ENCODE measurements at places on chromosomes 3 and 15.

GRCh38 chr3:113409676-113410075 is 31.6 kb downstream of the CFAP44 start:
- no peaks in the 10 kb centered on the region for H3K4me1 ChIP-seq
- no peak for DNase-seq
- no peak overlapping the region for H3K27ac ChIP-seq
- peaks cover 13% of the 10 kb centered on the region for H3K36me3 ChIP-seq
- no peak overlapping the region for H3K4me3 ChIP-seq

DNA sequence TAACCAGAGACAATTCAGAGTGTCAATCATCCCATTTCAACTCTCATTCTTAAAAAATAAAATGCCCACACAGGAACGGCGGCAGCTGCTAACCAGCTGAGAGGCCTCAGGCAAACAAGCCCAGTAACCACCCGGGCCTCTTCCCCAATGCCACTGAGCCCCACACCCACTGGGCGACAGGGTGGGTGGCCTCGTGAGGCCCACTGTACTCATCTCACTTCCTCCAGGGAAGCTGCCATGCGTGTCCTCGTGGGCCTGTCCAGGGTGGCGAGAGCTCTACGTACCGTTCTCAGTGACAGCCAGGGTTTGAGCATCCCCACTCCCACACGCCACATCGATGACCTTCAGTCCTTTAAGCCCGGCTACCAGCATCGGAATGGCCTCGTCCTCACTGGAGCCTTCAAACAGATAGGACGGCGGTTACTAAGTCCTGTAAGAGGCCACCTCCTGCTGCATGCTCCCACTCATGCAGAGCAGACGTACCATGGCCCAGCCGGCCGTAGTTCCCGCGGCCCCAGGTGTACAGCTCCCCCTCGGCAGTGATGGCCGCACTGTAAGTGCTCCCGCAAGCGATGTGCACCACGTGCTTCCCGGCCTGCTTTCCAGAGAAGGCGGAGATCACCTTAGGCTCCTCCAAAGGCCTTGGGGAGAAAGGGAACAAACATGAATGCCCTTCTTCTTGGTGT is 56.5 kb downstream of the HERC2 start:
- no peaks in the 10 kb centered on the region for H3K27me3 ChIP-seq
- peak overlapping the region; percentile 63 for H3K27ac ChIP-seq
- H3K4me1 ChIP-seq: peaks cover 11% of the 10 kb centered on the region
- DNase-seq: no peak

- H3K27me3 ChIP-seq: no peaks in the 10 kb centered on the region
- peak overlapping the region; percentile 55 for H3K27ac ChIP-seq
Measured at GRCh38 chr3:179436517-179436916, 14.8 kb downstream of the GNB4 start.

DNA sequence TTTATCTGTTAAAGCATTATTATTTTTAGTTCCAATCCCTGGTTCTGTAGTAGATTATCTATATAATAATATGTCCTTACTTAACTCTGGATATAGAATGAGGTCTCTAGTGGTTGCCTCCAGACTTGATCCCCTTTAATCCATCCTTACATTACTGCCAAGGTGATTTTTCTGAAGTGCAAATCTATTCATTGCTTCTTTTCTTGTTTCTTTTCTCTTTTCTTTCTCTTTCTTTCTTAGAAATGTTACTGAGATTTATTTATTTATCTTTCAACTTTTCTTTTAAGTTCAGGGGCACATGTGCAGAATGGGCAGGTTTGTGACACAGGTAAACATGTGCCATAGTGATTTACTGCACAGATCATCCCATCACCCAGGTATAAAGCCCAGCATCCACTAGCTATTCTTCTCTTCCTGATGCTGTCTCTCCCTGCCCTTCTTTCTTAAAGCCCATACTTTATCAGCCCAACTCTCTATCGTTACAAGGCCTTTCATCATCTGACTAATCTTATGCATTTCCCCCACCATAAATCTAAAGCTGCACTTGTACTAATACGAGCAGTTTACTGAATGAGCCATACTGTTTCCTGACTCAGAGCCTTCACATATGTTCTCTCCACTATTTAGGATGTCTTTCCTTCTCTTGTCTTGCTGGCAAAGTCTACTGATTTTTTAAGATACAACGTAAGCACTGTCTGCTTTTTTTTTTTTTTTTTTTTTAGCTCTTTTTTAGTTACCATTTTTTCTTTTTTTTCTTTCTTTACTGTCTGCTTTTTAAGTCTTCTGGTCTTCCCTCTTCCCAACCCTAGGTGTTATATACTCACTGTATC is 4.6 kb downstream of the GLCE start:
- peaks cover 15% of the 10 kb centered on the region for H3K4me1 ChIP-seq
- H3K36me3 ChIP-seq: peaks cover 3% of the 10 kb centered on the region
- H3K27ac ChIP-seq: no peak overlapping the region

- DNase-seq: no peak
- H3K4me3 ChIP-seq: no peak overlapping the region
- no peaks in the 10 kb centered on the region for H3K36me3 ChIP-seq
- H3K27me3 ChIP-seq: peaks cover 26% of the 10 kb centered on the region
Measured at GRCh38 chr3:150936693-150937092, 31.5 kb upstream of the MINDY4B start.

DNA sequence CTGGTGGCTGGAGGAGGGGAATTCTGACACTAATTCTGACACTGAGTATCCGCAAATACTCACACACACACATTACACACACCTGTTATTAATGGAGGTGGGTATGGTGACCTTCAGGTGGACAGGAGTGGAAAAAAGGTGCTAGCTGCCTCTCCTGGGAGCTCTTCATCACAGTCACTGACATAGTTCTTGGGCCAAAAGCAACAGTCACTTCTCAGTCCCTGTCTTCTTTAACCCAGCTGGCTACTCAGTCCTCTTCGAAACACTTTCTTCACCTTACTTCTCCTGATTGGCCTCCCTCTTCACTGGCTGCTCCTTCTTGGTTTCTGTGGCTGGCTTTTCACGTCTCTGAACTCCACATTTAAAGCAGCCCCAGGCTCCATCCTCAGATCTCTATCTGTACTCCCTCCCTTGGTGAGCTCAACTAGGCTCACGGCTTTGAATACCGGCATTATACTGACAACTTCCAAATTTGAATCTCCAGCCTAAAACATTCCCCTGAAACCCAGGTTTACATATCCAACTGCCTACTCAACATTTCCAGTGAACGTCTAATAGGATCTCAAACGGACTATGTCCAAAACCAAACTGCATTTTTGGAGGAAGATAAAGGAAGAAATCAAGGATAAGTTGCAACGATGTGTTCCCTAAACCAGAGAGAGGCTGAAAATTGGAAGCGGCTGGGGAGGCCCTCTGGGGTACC is 53.2 kb upstream of the HEG1 start:
- H3K4me1 ChIP-seq: peaks cover 7% of the 10 kb centered on the region
- peaks cover 3% of the 10 kb centered on the region for H3K36me3 ChIP-seq
- no peaks in the 10 kb centered on the region for H3K27me3 ChIP-seq
- no peak for DNase-seq

DNA sequence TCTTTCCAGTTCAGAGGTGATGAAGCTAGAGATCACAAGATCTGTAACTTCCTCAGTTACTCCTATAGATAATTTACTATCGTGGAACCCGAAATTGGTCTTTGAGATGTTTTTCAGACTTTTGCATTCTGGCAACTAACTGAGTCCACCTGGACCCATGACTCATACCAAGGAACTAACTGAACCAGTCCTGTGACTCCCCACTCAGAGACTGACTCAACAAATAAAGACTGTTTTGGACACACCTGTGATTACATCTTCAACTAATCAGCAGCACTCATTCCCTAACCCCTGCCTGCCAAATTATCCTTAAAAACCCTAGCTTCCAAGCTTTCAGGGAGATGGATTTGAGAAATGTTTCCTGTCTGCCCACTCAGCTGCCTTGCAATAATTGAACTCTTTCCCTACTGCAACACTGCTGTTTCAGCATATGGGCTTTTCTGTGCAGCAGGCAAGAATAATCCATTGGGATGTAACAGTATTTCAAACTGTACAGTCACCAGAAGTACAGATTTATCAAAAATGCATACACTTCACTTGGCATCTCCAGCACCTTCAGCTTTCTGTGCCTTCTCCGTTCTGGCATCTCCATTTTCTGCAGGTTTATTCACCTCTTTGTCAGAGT is 57.7 kb downstream of the GATM start:
- no peaks in the 10 kb centered on the region for H3K4me1 ChIP-seq
- peaks cover 3% of the 10 kb centered on the region for H3K27me3 ChIP-seq

DNA sequence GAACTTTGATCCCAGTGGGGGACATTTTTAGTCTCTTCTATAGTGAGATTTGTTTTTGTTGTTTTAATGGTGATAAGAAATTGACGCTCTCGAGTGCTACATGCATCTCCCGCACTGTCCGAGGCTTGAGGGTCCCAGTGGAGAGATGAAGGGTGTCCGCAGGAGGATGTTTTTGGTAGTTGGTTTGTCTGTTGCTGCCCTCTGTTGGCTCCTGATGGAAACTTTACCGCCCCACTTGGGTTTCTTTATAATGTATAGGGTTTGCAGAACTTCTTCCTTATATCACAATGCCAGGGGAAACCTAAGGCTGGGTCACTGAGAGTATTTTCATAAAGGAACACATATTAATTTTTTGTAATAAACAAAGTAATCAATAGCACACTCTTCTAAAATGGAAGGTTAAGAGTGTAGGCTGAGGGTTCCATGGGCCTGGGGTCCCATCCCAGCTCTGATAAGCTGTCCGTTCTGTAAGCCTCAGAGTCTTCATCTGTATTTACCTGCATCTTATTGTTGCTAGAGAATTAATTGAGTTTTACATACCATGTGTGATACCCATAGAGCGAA is 185.3 kb upstream of the FEZF2 start:
- no peak overlapping the region for H3K4me3 ChIP-seq
- no peak for DNase-seq
- no peak overlapping the region for H3K27ac ChIP-seq
- no peaks in the 10 kb centered on the region for H3K27me3 ChIP-seq

DNA sequence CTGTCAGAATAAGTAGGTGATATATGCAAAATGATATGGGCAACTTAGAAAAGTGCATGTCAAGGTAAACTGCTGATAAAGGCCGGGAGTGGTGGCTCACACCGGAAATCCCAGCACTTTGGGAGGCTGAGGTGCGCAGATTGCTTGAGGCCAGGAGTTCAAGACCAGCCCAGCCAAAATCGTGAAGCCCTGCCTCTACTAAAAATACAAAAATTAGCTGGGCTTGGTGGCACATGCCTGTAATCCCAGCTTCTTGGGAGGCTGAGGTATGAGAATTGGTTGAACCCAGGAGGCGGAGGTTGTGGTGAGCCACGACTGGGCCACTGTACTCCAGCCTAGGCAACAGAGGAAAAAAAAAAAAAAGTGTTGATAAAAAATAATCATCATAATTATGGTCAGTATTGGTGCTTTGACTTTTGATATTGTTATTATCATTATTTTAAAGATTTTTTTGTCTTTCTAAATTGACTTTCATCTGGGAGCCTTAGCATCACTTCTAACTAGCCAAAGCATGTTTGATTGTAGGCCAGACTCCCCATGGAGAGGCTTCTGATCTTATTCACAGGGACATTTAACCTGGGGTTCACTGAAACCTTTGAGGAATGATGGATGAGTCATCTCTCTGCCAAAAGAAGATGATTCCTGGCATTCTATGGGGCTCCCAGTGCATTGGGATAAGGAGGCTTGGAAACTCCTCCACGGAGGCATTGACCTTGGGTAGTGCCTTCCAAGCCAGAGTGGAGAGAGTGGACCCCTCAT is 5.6 kb downstream of the ZBTB38 start:
- no peak for DNase-seq
- no peak overlapping the region for H3K4me3 ChIP-seq
- no peak overlapping the region for H3K27ac ChIP-seq
- peaks cover 2% of the 10 kb centered on the region for H3K36me3 ChIP-seq
- H3K27me3 ChIP-seq: no peaks in the 10 kb centered on the region
- peaks cover 30% of the 10 kb centered on the region for H3K4me1 ChIP-seq

GRCh38 chr3:7875925-7876324 is 625.7 kb upstream of the LMCD1 start:
- no peaks in the 10 kb centered on the region for H3K36me3 ChIP-seq
- no peak for DNase-seq
- H3K27me3 ChIP-seq: no peaks in the 10 kb centered on the region
- no peak overlapping the region for H3K27ac ChIP-seq

DNA sequence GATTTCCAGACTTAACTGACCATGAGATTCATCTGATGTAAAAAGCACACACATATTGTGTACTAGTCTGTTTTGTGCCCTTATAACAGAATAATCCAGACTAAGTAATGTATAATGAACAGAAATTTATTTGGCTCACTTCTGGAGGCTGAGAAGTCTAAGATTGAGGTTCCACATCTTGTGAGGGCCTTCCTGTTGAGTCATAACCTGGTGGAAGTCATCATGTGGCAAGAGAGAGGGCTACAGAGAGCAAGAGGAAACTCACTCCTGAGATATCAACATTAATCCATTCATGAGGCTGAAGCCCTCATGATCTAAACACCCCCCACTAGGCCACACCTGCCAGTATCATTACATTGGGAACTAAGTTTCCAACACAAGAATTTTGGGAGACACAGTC is 977.6 kb downstream of the MCTP2 start:
- no peak overlapping the region for H3K27ac ChIP-seq
- DNase-seq: no peak
- no peaks in the 10 kb centered on the region for H3K4me1 ChIP-seq

DNA sequence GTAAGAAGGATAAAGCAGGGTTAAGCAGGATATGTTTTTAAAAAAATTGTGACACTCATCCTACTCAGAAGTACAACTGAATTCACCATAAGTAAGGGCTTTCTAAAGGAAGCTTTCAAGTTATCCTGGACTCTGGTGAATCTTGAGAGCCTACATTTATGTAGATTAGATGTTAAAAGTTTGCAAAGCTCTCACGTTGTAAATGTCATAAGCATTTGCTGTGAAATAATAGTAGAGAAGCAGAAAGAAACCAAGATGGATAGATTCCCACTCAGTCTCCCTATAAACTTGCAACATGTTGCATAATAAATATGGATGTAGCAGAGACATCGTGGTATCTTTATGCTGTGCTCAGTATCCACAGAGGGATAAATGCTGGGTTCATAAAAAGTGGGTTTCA is 77.0 kb downstream of the LRRC3B start:
- H3K27me3 ChIP-seq: no peaks in the 10 kb centered on the region
- H3K27ac ChIP-seq: no peak overlapping the region
- H3K4me1 ChIP-seq: no peaks in the 10 kb centered on the region
- DNase-seq: no peak

DNA sequence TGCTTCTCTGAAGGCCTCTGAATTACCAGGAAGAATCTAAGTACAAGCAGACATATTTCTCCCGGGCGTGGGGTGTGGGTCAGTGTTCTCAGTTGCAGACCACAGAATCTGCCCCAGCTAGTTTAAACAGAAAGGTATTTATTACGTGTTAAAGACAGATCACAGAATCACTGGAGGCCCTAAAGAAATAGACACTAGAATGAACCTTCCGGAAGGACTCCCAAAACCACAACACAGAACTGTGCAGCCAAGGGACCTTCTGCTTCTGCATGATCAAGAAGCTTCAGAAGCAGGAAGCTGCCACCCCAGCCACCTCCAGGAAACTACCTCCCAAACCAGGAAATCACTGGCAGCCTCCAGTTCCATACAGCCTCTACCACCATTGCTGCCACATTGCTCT is 32.7 kb upstream of the ZFAND6 start:
- H3K36me3 ChIP-seq: peaks cover 8% of the 10 kb centered on the region
- H3K4me3 ChIP-seq: no peak overlapping the region
- no peaks in the 10 kb centered on the region for H3K27me3 ChIP-seq
- H3K27ac ChIP-seq: no peak overlapping the region
- peaks cover 24% of the 10 kb centered on the region for H3K4me1 ChIP-seq

GRCh38 chr3:41148478-41148877 is 50.8 kb upstream of the CTNNB1 start:
- no peak overlapping the region for H3K4me3 ChIP-seq
- peaks cover 9% of the 10 kb centered on the region for H3K27me3 ChIP-seq
- no peak overlapping the region for H3K27ac ChIP-seq

GRCh38 chr3:16596352-16597032 is 8.7 kb downstream of the DAZL start:
- H3K36me3 ChIP-seq: no peaks in the 10 kb centered on the region
- H3K4me1 ChIP-seq: peaks cover 6% of the 10 kb centered on the region
- H3K27me3 ChIP-seq: no peaks in the 10 kb centered on the region
- no peak overlapping the region for H3K27ac ChIP-seq
